ENCODE measurements at places on chromosomes 2 and 18. TPM values are rescaled to one million over a fixed set of nuclear protein-coding genes. Genes with fewer than 3 reads are reported as not detected.

DNA sequence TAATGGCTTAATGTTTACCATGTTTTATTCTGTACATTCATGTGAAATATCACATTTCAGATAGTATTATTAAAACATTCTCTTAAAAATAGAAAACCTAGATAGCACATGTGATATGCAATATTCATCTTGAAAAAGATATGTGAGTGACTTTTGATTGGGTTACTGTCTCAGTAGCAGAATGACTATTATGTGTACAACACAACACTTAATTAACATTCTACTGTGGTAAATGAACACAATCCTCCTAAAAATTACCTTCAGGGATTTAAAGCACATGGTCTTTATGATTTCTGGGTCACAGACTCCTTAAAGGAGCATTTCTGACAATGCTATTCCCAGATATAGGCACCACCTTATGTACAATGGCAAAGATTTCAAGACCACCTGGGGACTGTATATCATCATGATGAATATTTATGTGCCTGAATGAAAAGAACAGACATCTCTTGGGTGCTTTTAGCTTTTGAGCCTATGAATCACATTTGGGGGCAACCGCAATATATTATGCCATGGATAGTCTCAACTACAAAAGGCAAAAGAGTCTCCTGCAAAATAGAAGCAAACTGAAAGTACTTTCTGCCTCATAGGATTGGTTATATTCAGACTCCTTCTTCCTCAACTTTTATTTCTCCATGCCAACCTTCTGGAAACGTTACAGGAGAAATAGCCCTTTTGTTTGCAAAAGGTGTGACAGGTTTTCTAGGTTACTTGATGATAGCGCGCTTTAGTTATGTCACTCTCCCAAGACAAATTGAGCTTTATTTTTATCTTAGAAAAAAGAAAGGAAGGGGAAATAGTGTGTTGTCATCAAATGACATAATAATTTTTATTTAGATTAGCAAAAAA is 259.0 kb downstream of the CALCRL start:
- DNase-seq: no peak

Gene TTLL4
- total RNA-seq: 22.9 TPM

- peak; percentile 68 for DNase-seq
Observed at GRCh38 chr18:33010149-33010548, 237.3 kb upstream of the KLHL14 start.

Gene CASP8
- total RNA-seq: 26.1 TPM

- peak; percentile 41 for DNase-seq
Observed at GRCh38 chr2:190343536-190344275, at the start of gene INPP1. TSS of gene INPP1 (plus strand) at chr2:190343589. CDS start at chr2:190360103, 16,514 bp downstream.

Gene UGT1A10
- not detected for total RNA-seq

- DNase-seq: no peak
Observed at GRCh38 chr18:34203866-34204265, 20.8 kb downstream of the NOL4 start.

- no peak for DNase-seq
Observed at GRCh38 chr2:42854207-42854818, 61.9 kb upstream of the HAAO start.

DNA sequence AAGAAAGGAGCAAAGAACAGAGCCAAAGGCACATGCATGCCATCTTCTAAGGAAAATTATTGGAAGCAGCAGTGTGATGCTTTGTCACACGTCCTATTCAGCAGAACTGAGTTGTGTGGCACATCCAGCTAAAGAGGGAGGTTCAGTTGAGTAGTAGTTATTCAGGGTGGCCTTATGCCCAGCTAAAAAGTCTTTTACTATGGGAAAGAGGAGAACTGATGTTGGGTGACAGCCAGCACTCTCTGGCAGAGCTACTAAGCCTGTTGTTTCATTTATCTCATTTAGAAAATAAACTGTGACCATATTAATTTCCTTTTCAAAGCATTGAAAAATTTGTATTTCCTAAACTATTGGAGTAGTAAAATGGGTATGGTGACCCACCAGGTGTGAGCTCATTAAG is 18.5 kb downstream of the ITGA6 start:
- no peak for DNase-seq

Gene PDCD1
- total RNA-seq: not detected

DNA sequence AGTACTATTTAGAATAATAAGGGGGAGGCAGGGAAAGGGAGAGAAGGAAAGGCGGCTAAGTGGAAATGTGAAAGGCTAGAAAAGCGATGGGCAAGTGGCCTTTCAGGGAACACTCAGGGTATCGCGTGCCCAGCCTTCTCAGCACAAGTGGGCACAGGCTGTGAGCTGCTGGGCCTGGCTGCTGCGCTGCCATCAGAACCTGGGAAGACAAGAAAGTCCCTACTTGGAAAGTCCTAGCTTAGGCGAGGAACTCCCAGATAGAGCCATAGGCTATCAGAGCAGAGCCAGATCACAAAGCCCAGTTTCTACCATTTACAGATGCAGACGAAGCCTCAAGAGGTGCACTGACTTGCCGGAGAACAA is 9.8 kb upstream of the FZD7 start:
- no peak for DNase-seq

DNA sequence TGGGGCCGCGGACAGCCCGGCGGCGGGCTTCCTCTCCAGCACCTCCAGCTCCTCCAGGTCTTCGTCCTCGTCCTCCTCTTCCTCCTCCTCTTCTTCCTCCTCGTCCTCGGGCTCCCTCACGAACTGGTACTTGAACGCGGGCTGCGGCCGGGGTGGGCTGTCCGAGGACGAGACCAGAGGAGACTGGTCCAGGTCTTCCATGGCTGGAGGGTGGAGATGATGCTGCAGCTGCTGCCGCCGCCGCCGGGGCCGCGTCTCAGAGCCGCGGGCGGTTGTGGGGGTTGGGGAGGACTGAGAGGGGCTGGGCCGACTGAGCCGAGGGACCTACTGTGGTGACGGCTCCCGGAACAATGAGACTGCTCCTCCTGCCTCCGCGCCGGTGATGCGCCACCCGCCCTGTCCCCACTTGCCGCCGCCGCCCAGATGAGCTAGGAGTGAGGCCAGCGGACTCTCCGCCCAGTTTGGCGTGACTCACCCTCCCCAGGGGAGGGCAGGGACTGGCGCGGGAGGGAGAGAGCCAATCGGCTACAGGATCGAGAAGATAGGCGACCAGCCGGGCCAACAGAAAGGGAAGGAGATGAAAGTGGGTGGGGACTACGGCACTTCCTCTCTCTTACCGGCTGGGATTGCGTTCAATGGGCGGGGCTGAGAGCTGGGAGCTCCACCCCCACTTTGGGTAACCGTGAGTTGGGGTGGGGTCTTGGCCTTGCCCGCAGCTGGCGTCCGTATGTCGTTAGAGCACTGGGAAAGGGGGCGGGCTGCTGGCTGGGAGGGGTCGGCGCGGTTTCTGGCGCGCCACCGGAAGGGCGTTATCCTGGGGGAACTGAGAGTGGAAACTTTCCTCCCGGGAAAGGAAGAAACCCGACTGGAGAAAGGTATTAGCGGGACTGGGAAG is at the start of gene RTN4:
Gene RTN4 (minus strand): TSS at position 352 of the 895 bp plus-strand sequence. CDS start 151 bp downstream, at position 201.
- peak; percentile 100 for DNase-seq

- no peak for DNase-seq
Observed at GRCh38 chr2:176745543-176746200, 466.9 kb upstream of the HNRNPA3 start.

Gene ERICH2
- not detected for total RNA-seq

DNA sequence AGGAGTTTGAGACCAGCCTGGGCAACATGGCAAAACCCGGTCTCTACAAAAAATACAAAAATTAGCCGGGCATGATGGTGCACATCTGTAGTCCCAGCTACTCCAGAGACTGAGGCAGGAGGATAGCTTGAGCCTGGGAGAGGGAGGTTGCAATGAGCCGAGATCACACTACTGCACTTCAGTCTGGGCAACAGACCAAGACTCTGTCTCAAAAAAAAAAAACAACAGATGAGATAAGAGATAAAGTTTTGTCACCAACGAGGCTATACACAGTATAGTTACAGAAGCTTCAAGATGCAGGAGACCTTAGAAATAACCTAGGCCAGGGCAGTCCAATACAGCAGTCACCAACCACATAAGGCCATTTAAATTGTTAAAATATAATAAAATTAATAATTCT is 9.4 kb downstream of the FAM124B start:
- DNase-seq: no peak

DNA sequence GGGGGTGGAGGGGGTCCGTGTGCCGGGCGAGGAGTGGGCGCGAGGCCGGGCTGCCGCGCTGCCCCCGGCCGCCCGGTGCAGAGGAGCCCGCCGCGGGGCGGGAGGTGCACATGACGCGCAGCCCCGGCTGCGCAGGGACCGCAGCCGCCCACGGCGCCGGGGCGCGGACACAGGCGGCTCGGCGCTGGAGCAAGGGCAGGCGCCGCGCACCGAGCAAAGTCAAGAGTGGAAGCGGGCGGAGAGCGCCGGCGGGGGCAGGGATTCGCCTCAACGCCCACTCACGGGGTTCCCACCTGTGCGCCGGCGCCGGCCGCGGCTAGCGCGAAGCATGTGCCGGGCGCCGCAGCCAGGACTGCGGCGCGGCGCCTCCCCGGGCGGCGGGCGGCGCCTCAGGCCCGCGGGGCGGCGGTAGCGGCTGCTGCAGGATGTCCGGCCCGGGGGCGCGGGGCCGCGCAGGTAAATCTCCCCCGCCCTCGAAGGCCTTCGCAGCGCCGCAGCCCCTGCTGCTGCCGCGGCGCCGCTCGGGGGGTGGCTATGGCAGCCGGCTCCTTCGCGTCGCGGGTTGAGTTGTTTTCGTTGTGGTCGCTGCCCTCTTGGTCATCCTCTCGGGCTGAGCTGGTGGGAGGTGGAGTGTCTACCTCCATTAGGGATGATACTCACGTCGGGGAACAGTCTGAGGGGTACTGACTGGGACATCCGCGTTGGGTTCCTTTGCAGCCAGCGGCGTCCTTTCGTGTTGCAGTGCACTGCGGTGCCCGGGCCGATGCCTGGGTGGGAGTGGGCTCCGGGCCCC is 216.3 kb upstream of the DTNA start:
- peak; percentile 18 for DNase-seq

Gene TOGARAM2
- 0.17 TPM for total RNA-seq

- no peak for DNase-seq
Observed at GRCh38 chr2:239047420-239047819, 199.5 kb downstream of the TWIST2 start.

- DNase-seq: no peak
Observed at GRCh38 chr2:132668189-132668823, 1.7 kb downstream of the LYPD1 start.

GRCh38 chr2:104745846-104746245 is 108.1 kb upstream of the POU3F3 start:
- no peak for DNase-seq

DNA sequence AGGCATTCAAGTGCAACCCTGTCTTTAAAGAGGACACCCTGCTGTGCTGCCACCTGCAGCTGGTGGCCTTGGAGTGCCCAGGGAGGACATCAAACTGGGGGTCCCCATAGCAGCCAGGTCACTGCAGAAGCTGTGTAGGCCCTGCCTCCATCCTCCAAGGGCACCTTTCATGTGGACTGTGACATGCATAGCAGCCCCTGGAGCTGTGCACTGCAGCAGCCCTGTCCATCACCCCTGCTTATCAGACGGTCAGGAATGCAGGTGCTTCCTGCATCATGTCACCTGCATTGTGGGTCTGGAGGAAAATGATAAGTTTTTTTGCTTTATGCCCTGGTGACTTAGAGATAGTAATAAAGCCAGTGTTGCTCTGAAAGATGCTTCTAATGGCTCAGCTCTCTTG is 155.7 kb downstream of the DYSF start:
- no peak for DNase-seq

DNA sequence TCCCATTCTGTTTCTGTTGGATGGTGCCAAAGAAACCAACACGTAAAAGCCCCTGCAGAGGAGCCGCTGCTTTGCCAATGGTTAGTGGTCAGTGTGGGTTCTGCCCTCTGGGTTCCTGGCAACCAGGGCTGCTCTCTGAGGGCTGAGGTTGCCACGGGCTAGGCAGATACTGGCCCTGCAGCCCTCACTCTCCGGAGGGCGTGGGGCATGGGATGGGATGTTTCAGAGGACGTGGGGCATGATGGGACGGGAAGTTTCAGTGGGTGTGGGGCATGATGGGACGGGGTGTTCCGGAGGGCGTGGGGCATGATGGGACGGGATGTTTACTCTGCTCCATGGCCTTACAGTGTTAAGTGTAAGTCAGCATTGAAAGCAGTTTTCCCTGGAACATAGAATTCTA is 34.2 kb downstream of the ADI1 start:
- no peak for DNase-seq

Gene PCARE
- not detected for total RNA-seq

Gene NOL4
- total RNA-seq: not detected

GRCh38 chr18:2706903-2707302 is 51.4 kb downstream of the SMCHD1 start:
- no peak for DNase-seq

Gene CDH20
- not detected for total RNA-seq

Gene IL36G
- not detected for total RNA-seq

GRCh38 chr18:7840411-7840810 is 273.3 kb downstream of the PTPRM start:
- no peak for DNase-seq

- DNase-seq: no peak
Observed at GRCh38 chr18:74171910-74172606, 23.7 kb downstream of the TIMM21 start.

GRCh38 chr18:63290821-63291200 is 28.8 kb downstream of the BCL2 start:
- no peak for DNase-seq

Gene ABCG5
- not detected for total RNA-seq

GRCh38 chr2:222320436-222321395 is 21.9 kb upstream of the PAX3 start:
- DNase-seq: no peak

DNA sequence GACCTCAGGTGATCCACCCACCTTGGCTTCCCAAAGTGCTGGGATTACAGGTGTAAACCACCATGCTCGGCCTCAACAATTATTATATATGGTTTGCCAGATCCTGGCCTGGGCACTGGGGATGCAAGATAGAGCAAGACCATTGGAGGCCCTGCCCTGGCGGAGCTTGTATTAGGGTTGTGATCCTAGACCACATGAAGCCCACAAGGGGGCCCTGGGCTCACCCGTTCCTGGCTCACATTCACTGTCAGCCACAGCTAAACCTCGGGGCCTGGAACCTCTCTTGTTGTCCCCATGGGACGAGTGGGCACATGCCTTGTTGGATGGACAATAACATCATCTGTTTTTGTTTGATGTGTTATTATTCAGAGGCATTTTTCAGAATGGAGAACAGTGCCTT is 14.9 kb downstream of the HPCAL1 start:
- no peak for DNase-seq

DNA sequence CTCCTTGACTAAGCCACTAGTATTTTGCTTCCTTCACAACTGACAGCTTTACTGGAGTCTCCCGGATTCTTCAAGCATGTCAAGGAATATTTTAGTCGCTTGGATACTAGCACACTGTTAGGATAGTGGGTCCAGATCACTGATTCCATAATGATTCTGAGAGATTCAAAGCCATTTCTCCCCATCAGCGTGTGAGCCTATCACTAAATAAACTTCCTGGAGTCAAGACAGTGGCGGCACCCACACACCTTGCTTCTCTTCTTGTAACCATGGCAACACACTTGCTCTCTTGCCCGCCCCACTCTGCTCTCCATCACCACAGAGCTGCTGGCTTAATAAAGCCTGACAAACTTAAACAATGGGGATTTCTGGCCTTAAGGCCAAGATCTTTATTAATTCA is 245.1 kb downstream of the LRRTM1 start:
- DNase-seq: no peak
